ENCODE measurements at places on chromosomes 6 and 20.

- no peak for DNase-seq
Measured at GRCh38 chr20:60691966-60692615, 560.0 kb upstream of the CDH4 start.

- no peak for DNase-seq
Measured at GRCh38 chr20:47319517-47320252, 36.8 kb downstream of the ZMYND8 start.

GRCh38 chr6:125231133-125231532 is 70.6 kb downstream of the HDDC2 start:
- no peak for DNase-seq

- DNase-seq: no peak
Measured at GRCh38 chr6:38220069-38220723, 400.7 kb downstream of the ZFAND3 start.

GRCh38 chr6:167793421-167793820 is 33.3 kb upstream of the AFDN start:
- no peak for DNase-seq

DNA sequence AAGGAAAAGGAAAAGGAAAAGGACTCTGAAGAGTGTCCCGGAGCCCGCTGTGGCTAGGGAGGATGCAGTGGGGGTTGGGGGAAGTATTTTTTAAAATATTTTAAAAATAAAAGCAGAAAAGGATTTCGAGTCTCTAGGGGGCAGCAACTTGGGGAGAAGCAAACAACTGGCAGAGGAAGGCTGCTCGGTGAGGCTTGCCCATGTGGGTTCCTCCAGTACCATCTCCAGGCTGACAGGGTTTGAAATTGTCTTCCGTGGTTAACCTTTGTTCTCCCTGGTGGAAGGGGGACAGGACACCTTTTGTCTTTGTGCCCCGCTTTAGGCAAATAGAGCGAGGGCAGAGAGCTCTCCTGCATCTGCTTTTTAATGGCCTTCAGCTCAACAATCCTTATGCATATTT is 60.4 kb upstream of the SNX9 start:
- DNase-seq: no peak

- no peak for DNase-seq
Measured at GRCh38 chr6:155157101-155157500, 106.7 kb upstream of the CLDN20 start.

- no peak for DNase-seq
Measured at GRCh38 chr6:110661414-110661813, 153.9 kb downstream of the CDK19 start.

GRCh38 chr6:135871296-135871695 is 19.8 kb downstream of the PDE7B start:
- DNase-seq: no peak

GRCh38 chr6:57021086-57021720 is 25.3 kb upstream of the KIAA1586 start:
- peak; percentile 37 for DNase-seq

DNA sequence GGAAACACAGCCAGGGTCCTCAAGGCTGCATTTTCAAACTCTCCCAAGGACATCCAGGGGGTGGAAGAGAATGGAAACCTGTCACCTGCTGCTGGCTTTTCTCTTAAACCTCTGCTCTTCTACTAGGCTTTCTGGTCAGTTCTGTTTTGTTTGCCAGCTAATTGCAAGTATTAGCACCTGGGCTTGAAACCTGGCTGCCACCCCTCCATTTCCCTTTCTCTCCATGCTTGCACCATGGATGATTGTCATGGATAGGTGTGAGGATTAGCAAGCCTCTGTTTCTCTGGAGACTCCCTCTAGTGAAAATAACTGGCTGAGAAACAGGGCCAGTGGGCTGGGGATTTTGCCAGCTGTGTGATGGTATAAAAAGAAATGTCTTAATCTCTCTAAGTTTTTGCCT is 33.0 kb upstream of the GPR6 start:
- no peak for DNase-seq

- no peak for DNase-seq
Measured at GRCh38 chr20:47063808-47064207, 169.2 kb downstream of the EYA2 start.

DNA sequence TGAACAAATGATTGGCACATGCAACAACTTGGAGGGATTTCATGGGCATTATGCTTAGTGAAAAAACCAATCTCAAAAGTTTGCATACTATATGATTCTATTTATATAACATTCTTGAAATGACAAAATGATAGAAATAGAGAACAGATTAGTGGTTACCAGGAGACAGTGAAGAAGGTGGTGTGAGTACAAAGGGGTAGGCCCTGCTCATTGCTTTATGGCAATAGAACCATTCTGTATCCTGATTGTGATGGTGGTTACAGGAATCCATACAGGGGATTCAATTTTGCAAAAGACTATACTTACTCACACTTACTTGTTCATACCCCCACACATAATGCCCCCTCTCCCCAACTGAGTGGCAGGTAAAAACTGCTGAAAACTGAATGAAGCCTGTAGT is 30.2 kb upstream of the LAMA4 start:
- DNase-seq: no peak

- DNase-seq: no peak
Measured at GRCh38 chr6:22457996-22458395, 111.4 kb upstream of the HDGFL1 start.

DNA sequence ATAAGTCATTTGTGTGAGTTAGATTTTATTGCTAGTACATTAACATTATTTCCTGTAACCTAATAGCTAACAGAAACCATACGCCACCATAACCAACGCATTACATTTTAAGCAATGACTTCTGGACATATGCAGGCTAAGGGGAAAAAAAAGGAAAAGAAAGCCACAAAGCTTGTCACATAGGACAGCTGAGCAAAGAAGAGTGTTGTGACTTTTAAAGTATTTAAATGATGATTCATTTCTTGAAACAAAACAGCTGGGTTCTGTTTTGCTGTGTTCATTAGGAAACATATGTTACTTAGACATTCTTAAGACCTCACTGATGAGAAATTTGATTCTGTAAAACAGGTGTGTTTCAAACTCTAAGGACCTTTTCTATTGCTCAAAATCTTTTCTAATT is 171.4 kb downstream of the COL9A1 start:
- no peak for DNase-seq

- DNase-seq: no peak
Measured at GRCh38 chr6:33589731-33590530, 9.9 kb upstream of the BAK1 start.

GRCh38 chr20:57468523-57469417 is 56.2 kb downstream of the CTCFL start:
- no peak for DNase-seq

DNA sequence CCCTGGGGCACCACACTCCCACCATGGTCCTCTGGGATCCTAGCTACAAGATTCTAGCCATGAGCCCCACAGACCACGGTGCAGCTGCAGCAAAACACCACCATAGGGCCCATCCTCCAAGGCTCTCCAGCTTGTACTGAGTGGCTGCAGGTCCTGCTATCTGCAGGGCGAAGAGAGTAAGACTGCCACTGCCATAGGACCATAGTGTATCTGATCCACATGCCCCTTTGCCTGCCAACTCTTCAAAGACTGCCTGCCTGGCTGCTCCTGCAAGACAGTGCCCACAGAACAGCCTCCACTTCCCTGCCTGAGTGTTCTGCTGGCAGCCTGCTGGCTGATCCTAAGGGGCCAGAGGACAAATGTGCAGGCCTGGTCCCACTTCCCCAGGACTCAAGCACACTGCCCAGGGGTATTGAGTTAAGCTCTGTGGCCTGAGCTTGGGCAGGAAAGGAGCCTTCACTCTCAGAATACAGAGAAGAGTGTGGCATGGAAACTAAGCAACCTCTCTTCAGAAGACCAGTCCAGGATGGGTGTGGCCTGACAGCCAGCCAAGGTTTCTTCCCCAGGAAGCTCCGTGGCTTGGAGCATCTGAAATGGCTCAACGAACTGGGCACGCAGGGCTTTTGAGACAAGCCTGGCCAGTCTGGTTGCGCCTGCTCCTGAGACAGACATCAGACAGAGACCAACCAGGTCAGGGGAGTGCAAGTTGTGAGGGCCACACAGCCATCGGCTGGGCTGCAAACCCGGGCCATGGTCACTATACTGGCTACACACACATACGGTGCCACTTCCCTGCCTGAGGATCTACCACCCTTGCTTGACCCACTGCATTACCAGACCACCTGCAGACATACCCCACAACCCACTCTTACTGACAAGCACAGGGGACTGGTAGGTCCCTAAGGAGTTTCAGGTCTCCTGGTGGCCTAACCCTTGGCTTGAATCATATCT is 54.5 kb downstream of the RNGTT start:
- no peak for DNase-seq

DNA sequence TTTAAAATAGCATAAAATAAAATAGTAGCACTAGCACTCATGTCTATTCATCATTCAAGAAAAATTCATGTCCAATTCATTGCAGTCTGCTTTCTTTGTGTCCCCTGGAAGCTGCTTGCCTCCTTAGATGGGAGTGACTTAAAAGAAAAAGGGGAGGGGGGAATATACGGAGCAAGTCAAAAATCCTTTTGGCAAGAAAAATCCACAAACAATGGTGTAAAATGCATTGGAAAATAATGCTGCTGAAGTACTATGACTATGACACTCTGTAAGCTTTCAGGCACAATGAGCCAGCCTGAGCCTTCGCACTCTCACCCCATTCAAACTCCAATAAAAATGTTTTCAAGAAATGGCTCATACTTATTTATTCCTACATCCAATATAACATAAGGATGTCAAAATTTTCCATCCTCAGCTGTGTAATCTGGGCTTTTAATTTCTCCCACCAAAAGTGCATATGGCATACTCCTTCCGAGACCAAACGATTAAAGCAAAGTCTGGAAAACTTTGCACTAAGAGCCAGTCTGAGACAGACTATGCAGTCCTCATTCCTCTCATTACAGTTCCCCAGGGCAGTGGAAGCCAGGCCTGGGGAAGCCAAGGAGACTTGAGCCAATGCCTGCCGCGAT is 790 bp downstream of the NEDD9 start:
- DNase-seq: no peak

GRCh38 chr20:40160097-40160550 is 528.9 kb downstream of the MAFB start:
- no peak for DNase-seq

GRCh38 chr20:9616455-9616805 is 102.0 kb downstream of the LAMP5 start:
- no peak for DNase-seq

Data from SK-N-MC (cell line).